Chondrocyte (in vitro differentiated cells): ENCODE measurements at places on chromosomes 16 and 17. TPM values are rescaled to one million over a fixed set of nuclear protein-coding genes. Genes with fewer than 3 reads are reported as not detected.

NPW gene
- 1.1 to 3.7 TPM (median 2.5 TPM) in 3 replicates for total RNA-seq

KRTAP17-1 gene
- total RNA-seq, result not detected in 3 replicates

CA5A gene
- not detected in 3 replicates for total RNA-seq

CACNG5 gene
- not detected in 3 replicates for total RNA-seq

C16orf86 gene
- total RNA-seq, result 0.82 to 3.1 TPM (median 0.85 TPM) in 3 replicates

SLC12A3 gene
- not detected in 3 replicates for total RNA-seq

ST6GALNAC1 gene
- not detected in 3 replicates for total RNA-seq
